ENCODE measurements at places on chromosomes 2 and 18.
A peak's percentile ranks its signal among the peaks of the same experiment; 100 is the strongest.

DNA sequence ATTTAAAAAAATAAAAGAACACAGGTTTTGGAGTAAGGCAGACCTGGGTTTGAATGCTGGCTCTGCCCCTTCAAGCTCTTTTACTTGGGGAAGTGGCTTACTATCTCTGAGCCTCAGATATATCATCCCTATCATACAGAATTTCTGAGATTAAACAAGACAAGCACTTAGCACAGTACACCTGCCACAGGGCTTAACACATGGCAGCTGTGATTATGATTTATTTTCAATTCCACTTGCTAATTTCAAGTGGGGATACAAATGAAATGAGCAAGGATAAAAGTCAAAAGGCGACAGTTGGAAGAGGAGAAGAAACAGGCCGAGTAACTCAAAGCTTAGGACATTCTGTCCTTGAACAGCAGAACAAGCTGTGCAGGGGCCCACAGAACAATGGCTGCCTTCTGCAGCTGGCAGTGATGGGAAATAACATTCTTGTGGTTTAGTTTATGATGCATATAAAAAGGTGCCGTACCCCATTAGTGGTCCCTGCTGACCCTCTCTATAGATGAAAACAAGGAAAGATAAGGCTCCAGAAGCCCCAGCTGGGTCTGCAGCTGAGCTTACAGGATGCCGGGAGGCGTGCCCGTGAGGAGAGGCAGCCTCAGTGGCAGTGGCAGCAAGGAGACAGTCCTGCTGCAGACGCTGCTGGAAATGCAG is 45.3 kb downstream of the KIF3C start:
- no peak for DNase-seq

GRCh38 chr2:60515721-60516226 is 37.7 kb downstream of the BCL11A start:
- peak; percentile 96 for DNase-seq

GRCh38 chr2:1371082-1371481 is 42.2 kb upstream of the TPO start:
- DNase-seq: no peak

GRCh38 chr18:46399303-46399702 is 257.7 kb downstream of the LOXHD1 start:
- no peak for DNase-seq

DNA sequence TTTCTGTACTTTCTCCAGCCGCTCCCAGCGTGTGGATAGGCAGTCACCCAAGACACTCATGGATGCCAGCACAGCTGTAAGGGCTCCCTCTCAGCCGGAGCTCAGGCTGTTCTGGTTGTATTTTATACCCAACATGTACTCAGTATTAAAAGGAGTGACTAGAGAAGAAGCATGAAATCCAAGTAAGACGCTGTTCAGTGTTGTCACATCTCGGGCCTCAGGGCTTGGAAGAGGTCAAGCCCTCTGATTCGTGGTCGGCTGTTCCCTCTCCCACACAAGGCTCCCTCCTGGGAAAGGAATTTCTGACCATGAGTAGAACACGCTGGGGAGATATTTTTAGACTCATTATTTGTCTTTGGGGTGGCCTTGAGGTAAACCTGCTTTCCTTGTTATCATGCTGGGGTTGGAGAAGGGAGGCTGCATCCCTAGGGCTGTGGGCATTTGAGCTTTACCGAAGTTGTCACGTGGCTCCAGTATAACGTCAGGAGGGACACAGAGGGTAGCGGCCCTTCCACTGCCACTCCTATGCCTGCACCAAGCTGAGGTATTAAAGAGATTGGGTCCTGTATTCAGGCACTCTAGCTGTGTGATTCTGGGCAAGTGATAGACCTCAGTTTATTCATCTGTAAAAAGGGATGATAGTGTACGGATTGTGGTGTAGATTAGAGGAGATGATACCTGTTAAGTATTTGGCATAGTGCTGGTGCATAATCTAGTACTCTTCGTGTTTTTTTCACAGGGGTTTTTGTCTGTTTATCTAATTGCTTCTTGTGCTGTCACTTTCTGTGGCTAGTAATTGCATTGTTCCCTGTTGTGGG is 34.1 kb downstream of the HK2 start:
- no peak for DNase-seq

DNA sequence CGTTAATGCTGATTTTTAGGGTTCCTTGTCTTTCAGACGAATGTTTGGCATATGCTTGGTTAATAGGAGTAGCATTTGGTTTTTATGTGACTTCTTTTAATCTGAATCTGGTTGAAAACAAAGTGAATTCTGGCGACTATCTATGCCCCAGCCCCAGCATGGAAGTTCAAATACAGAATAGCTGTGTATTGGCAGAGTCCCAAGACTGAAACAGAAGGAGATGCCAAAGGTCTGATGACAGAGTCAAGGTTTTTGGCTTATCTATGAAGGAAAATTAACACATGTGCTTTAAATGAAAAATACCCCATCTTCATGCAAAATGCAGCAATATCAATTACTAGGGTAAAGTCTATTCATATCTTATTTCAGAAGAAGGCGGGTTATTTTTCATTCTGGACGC is 734.8 kb upstream of the NXPH2 start:
- no peak for DNase-seq

DNA sequence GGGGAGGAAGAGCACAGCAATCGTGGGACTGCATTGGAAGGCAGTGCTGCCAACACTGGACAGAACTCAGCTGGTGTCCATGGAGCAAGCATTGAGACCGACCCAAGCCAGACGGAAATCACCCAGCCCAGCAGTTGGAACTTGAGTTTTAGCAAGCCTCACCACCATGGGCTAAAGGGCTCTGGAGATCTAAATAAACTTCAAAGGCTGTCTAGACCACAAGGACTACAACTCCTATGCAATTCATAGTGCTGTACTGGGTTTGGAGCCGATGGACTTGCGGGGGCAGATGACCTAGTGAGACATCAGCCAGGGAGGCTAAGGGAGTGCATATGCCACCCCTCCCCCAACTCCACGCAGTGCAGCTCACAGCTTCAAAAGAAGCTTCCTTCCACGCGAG is 243.6 kb upstream of the SLC39A10 start:
- no peak for DNase-seq

GRCh38 chr2:204051984-204052556 is 115.5 kb downstream of the ICOS start:
- DNase-seq: no peak

DNA sequence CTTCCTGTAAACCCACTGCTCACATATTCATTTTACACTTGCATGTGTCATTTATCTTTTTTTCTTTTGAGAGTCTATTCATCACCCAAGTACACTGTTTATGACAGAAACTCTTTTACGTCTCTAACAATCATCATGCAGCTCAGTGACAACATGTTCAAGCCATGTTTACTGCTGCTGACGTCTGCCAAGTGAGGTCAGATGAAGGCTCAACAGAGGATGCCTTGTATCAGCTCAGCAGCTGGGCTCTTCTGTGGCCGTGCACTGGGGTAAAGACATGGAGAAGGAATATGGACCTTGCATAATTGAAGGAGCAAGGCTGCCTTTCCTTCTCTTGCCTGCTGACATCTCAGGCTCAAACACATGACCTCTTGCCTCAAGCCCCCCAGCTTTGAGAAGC is 99.6 kb downstream of the ADD2 start:
- no peak for DNase-seq
